H9 (cell line): ENCODE measurements at places on chromosomes 13 and 19. TPM values are rescaled to one million over a fixed set of nuclear protein-coding genes. Genes with fewer than 3 reads are reported as not detected.

DNA sequence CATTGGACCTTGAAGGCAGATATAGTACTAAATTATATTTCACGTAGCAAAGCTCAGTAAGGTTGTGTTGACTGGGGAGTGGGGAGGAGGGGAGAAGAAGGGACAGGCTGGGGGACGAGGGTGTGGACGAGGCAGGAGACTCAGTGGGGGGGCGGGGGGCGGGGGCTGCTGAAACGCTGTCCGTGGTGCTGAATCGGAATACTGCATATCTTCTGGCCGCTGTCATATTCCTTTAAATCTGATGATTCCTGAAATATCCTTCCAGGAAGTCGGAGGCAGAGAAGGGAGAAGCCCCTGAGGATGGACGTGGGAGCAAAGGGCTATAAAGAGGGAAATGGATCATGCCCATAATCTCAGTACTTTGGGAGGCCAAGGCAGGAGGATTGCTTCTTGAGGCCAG is 34.7 kb upstream of the CASP14 start:
- no peaks in the 10 kb centered on the region for H3K4me1 ChIP-seq
- no peaks in the 10 kb centered on the region for H3K27me3 ChIP-seq
- H3K36me3 ChIP-seq = peaks cover 8% of the 10 kb centered on the region
- DNase-seq = peak; percentile 39
- H3K27ac ChIP-seq = no peak overlapping the region

GRCh38 chr13:76738616-76739015 is 147.6 kb downstream of the KCTD12 start:
- H3K27me3 ChIP-seq = no peaks in the 10 kb centered on the region
- no peak overlapping the region for H3K4me3 ChIP-seq
- H3K4me1 ChIP-seq = no peaks in the 10 kb centered on the region
- no peaks in the 10 kb centered on the region for H3K36me3 ChIP-seq
- no peak overlapping the region for H3K27ac ChIP-seq
- DNase-seq = no peak

DNA sequence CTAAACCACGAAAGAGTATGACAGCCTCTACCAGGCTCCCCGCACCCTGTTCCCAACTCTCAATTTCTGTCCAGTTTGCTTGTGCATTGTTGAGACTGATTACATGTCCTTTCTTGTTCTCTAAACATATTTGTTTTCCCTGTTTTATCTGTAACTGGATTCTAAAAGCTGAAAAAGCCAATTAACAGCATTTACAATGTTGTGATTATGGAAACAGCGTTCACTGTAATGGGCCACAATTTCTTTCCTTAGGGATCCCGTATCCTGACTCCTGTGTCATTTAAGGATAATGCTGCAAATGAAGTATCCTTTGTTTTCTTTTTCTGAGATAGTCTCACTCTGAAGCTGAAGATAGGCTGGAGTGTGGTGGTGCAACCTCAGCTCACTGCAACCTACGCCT is 20.5 kb downstream of the EBPL start:
- no peaks in the 10 kb centered on the region for H3K4me1 ChIP-seq
- H3K27me3 ChIP-seq = no peaks in the 10 kb centered on the region
- no peak overlapping the region for H3K4me3 ChIP-seq
- no peak overlapping the region for H3K27ac ChIP-seq

DNA sequence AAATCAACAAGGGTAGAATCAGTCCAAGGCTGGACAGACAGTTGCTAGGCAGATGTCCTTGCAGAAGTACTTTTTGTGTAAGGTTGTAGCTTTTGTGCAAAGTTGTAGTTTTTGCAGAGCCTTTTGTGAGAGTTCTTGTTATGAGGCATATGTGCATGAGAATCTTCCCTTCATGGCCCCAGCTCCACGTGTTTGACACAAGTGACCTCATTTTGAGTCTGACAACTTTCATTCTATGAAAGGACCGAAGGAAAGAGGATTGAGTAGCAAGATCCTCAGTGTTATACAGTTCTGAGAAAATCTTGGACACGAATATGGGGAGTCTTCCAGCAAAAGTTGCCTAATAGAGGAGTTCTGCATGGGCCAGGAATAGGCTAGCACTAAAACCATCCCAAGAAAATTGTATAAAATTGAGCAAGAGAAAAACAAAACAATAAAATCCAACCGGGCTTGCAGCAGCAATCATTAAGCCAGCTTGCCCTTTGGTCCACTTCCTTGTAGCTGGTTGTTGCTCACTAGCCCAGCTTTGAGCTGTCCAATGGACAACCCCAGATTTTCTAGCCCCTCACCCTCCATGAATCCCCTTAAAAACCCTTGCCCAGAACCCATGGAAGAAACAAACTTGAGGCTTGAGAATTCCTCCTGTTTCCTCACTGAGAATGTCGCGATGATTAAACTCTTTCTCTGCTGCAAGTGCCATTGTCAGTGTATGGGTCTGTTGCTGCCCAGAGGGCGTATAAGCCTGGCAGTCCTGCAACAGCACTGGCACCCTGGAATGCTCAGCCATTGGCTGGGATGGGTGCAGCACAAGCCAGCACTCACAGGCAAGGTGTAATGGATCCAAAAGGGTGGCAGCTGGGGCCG is 6.5 kb downstream of the EPSTI1 start:
- no peak overlapping the region for H3K4me3 ChIP-seq
- no peaks in the 10 kb centered on the region for H3K36me3 ChIP-seq
- H3K27ac ChIP-seq = no peak overlapping the region
- peak; percentile 32 for DNase-seq

The SYCN gene
- total RNA-seq = not detected in 2 replicates

The ZNF729 gene
- not detected in 2 replicates for total RNA-seq

DNA sequence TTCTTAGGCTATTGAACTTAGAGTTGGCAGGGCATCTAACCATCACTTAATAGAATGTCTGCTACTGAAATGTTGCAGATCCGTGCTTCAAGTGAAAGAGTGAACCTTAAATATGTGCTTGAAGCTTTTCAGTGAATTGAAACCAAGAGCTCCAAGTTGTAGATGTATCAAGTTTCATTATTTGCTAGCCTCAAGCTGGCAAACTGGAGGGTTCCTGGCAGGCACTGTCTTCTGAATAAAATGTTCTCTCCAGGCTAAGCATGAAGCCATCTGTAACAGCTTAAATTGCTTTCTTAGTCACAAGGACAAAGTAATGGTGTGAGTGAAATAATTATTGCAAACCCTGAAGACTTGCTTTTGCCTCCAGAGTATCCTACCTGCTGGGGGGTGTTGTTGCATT is 415.0 kb upstream of the SPRY2 start:
- no peaks in the 10 kb centered on the region for H3K4me1 ChIP-seq
- H3K27me3 ChIP-seq = no peaks in the 10 kb centered on the region
- no peak overlapping the region for H3K4me3 ChIP-seq
- DNase-seq = no peak
- no peak overlapping the region for H3K27ac ChIP-seq

The ELSPBP1 gene
- total RNA-seq = not detected in 2 replicates

GRCh38 chr13:94515374-94515773 is 35.9 kb upstream of the DCT start:
- H3K27me3 ChIP-seq = no peaks in the 10 kb centered on the region
- H3K4me1 ChIP-seq = 0 out of 2 replicates have a peak, but pooled peaks cover 4% of the 10 kb centered on the region
- no peak overlapping the region for H3K4me3 ChIP-seq
- H3K36me3 ChIP-seq = no peaks in the 10 kb centered on the region; the same call in none of the 2 replicates
- no peak overlapping the region for H3K27ac ChIP-seq
- DNase-seq = no peak

GRCh38 chr19:40165362-40165937 is 25.8 kb upstream of the MAP3K10 start:
- H3K4me3 ChIP-seq = peak overlapping the region; percentile 51; the same call in 1 of the 3 replicates
- DNase-seq = peak; percentile 89
- H3K36me3 ChIP-seq = peaks cover 5% of the 10 kb centered on the region
- H3K4me1 ChIP-seq = no peaks in the 10 kb centered on the region
- no peak overlapping the region for H3K27ac ChIP-seq

DNA sequence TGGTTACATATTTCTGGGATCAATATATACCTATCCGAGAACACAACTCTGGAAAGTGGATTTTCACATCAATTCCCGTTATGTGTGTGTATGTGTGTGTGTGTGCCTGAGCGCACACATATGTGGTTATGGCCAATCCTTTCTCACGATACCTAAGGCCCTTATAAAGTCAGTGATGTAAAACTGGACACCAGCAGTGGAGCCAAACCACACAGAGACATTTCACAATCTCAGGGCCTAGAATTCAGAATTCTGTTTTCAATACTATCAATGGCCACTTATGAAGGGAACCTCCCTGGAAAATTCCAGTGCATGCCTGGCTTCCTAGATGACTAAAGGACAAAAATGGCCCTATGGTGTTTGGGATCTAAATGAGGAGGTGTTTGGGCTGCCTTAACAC is 187.3 kb upstream of the UBL3 start:
- H3K4me1 ChIP-seq = peaks cover 3% of the 10 kb centered on the region; the same call in 1 of the 2 replicates
- H3K27me3 ChIP-seq = no peaks in the 10 kb centered on the region
- DNase-seq = no peak
- H3K36me3 ChIP-seq = no peaks in the 10 kb centered on the region
- H3K27ac ChIP-seq = no peak overlapping the region
- H3K4me3 ChIP-seq = no peak overlapping the region

- peaks cover 2% of the 10 kb centered on the region; the same call in 1 of the 3 replicates for H3K36me3 ChIP-seq
- H3K27me3 ChIP-seq = no peaks in the 10 kb centered on the region
- no peak overlapping the region for H3K27ac ChIP-seq
- no peak for DNase-seq
- H3K4me3 ChIP-seq = no peak overlapping the region
- no peaks in the 10 kb centered on the region for H3K4me1 ChIP-seq
Measured at GRCh38 chr13:39554371-39554770, 48.6 kb downstream of the LHFPL6 start.

The RPS5 gene
- 1,400 and 1,442 TPM in 2 replicates for total RNA-seq

DNA sequence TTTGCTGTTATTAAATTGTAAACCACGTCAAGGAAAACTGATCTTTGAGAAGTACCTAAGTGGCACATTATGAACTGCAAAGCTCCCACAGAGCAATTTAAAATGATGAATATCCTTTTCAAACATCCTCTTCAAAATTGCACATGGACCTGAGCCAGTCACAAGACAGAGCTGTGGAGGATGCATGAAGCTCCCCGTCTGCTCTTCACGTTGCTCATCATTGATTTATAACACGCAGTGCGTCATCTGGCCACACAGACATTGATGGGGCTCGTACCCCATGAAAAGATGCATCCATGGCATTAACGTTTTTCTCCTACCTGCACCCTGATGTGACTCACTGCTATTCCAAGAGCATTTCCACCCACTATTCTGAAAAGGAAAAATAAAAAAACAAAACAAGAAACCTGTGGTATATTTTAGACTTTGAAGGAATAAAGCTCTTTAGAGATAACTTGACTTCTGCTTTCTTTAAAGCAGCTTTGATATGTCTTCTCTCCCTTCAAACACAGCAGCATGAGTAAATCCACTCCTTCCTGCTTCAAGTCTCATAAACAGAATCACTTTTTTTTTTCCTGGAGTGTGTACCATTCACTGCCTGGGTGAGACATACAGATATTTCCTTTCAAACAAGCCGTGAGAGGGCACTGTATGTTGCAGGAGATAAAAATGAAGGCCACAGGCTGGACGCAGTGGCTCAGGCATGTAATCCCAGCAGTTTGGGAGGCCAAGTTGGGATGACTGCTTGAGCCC is 7.2 kb upstream of the SERTM1 start:
- H3K4me1 ChIP-seq = no peaks in the 10 kb centered on the region
- no peaks in the 10 kb centered on the region for H3K36me3 ChIP-seq
- H3K4me3 ChIP-seq = no peak overlapping the region
- no peaks in the 10 kb centered on the region for H3K27me3 ChIP-seq

DNA sequence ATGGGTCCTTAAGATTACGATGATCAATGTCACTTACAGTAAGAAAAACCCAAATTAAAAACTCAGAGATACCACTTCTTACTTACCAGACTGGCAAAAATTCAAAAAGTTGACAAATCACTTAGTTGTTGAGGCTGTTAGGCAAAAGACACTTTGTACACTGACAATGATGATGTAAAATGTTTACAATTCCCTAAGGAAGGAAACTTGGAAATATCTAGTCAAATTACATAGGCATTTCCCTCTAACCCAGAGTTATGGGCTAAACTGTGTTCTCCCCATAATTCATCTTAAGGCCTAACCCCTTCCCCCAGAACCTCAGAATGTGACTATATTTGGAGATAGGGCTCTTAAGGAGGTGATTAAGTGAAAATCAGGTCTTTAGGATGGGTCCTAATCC is 12.0 kb downstream of the TGDS start:
- no peaks in the 10 kb centered on the region for H3K27me3 ChIP-seq
- peaks cover 76% of the 10 kb centered on the region for H3K36me3 ChIP-seq
- no peaks in the 10 kb centered on the region for H3K4me1 ChIP-seq
- no peak overlapping the region for H3K27ac ChIP-seq

The F7 gene
- total RNA-seq = 0.66 and 0.81 TPM in 2 replicates

DNA sequence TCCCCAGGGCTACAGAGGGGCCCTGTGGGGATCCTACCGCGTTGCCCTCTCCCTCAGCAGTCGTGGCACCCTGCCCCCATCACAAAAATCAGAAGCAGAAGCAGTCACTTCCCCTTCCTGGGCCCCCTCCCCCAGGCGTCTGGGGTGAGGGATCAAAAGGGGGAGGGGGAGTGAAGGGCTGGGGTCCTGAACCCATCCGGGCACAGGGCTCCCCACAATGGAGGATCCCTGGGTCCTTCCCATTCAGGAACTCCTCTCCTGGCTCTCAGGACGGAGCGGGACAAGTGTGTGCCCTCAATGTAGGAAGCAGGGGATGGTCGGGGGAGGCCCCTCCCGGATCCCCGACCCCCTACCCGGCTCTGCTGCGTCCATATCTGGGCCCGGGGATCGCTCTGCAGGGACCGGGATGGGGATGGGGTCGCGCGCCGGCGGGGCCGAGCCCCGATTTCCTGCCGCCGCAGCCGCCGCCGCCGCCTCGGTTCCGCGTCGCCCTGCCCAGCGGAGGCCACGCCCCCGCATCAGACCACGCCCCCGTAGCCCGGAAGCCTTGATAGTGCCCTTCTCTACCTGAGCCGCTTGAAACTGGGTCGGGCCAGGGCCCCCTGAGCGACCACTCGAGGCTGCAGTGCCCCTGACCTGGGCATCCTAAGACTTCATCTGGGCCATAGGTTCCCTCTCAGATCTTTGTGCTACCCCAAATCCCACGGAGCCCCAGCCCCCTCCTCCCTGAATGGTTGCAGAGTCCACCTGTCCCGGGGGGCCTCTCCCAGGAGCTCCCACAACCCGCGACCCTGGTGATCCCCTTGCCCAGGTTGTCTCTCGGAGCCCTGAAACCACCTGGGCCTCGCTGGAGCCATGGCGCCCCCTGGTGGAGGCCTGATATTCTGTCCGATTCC is at the start of gene GMIP:
Gene GMIP, minus strand, starts transcription at position 500 of the 896 bp plus-strand sequence. Its CDS starts 128 bp downstream, at position 372.
- DNase-seq = peak; percentile 90
- H3K27ac ChIP-seq = no peak within 1 kb of the TSS
- H3K4me3 ChIP-seq = peak within 1 kb of the TSS; percentile 90
- H3K4me1 ChIP-seq = no peaks in the 10 kb centered on the region
- no peaks in the 10 kb centered on the region for H3K27me3 ChIP-seq
- peaks cover 40% of the 10 kb centered on the region for H3K36me3 ChIP-seq

DNA sequence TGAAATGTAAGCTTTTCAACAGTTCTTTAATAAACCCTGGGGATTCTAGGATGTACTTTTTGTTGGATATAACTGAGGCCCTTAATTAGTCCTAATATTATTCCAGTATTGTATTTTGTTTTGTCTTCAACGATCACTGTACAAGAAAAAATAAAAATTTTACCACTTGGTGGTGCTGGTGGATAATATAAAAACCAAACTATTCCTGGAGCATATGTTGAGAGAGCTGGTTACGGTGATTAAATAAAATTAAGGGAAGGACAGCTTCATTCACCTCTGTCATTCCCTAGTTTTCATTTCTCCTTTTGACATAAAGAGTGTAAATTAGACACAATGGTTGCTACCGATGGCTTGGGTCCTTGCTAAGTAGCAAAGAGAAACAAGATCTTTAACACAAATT is 598.6 kb upstream of the PCDH20 start:
- no peak overlapping the region for H3K27ac ChIP-seq
- no peak overlapping the region for H3K4me3 ChIP-seq
- no peak for DNase-seq

GRCh38 chr19:10290876-10291553 is 1.3 kb downstream of the ICAM5 start:
- H3K4me3 ChIP-seq = peak overlapping the region; percentile 92
- peak; percentile 68 for DNase-seq
- H3K4me1 ChIP-seq = no peaks in the 10 kb centered on the region; the same call in 1 of the 2 replicates
- peaks cover 67% of the 10 kb centered on the region for H3K27me3 ChIP-seq
- H3K27ac ChIP-seq = no peak overlapping the region
- H3K36me3 ChIP-seq = no peaks in the 10 kb centered on the region; the same call in 1 of the 2 replicates
